Liver (tissue), 10 donors: ENCODE measurements at places on chromosomes 4 and X.

- H3K4me1 ChIP-seq: peaks cover 1% of the 10 kb centered on the region
- DNase-seq: no peak
- no peak overlapping the region for H3K4me3 ChIP-seq
- H3K36me3 ChIP-seq: peaks cover 16% of the 10 kb centered on the region
Observed at GRCh38 chr4:165095291-165095690, 17.4 kb downstream of the TMEM192 start.

GRCh38 chr4:142563682-142564291 is 282.3 kb downstream of the INPP4B start:
- no peak overlapping the region for H3K4me3 ChIP-seq
- no peak overlapping the region for H3K27ac ChIP-seq
- no peaks in the 10 kb centered on the region for H3K36me3 ChIP-seq
- no peak for DNase-seq
- no peaks in the 10 kb centered on the region for H3K4me1 ChIP-seq

GRCh38 chr4:113435893-113436292 is 325.6 kb downstream of the CAMK2D start:
- no peaks in the 10 kb centered on the region for H3K4me1 ChIP-seq
- peak overlapping the region; percentile 4 for H3K27ac ChIP-seq
- H3K36me3 ChIP-seq: no peaks in the 10 kb centered on the region
- H3K4me3 ChIP-seq: no peak overlapping the region

DNA sequence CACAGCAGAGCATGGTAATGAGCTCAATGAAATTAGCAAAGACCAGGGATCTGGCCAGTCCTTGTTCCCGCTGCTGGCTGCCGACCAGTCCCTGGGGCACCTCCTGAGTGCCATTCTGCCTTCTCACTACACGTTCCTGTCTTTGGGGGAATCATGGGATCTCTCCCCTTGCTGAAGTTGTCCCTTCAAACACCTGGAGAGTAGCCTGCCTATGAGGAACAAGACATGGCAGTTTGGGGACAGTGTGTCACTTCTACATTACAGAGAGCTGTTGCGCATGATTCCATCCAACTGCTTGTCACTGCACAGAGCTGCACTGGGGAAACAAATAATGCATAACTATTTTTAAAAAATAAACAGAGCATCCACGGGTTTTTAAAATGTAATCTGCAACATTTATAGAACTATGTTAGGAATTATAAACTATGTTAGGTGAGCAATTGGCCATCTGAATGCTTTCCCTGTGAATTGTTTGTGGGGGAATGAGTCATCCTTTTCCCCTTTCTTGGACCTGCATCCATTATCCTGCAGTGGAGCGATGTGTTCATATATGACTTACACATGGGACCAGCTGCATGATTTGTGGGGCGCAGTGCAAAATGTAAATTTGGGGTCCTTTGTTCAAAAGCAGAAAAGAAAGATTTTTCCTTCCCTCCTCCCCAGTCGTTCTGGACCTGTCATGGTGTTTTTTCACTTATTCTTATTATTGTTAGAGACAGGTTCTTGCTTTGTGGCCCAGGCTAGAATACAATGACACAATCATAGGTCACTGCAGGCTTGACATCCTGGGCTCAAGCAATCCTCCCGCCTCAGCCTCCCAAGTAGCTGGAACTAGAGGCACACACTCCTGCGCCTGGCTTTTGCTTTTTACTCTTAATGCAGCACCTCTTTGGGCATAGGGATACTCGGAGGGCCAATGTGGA is 115.0 kb upstream of the TBL1X start:
- H3K4me1 ChIP-seq: no peaks in the 10 kb centered on the region
- no peak overlapping the region for H3K4me3 ChIP-seq
- no peak overlapping the region for H3K27ac ChIP-seq

DNA sequence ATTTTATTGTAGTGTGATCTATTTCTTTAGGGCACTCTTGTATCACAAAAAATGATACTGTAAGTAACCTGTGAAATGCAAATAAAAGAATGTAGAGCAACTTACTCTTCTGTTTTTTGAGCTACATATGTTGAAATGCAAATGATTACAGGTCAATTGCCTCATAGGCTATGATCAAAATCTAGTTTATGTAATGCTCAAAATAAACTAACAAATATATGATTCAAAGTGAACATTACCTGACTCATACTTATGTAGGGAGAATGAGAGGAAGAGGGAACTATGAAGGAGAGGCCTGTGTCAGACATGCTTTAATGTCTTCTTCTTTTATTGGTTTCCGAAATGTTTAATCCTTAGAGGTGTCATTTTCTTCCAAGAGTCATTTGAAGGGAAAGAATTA is 5.0 kb upstream of the RPS6KA3 start:
- no peak overlapping the region for H3K4me3 ChIP-seq
- no peaks in the 10 kb centered on the region for H3K27me3 ChIP-seq
- no peaks in the 10 kb centered on the region for H3K4me1 ChIP-seq
- no peak overlapping the region for H3K27ac ChIP-seq
- no peak for DNase-seq
- H3K36me3 ChIP-seq: no peaks in the 10 kb centered on the region

DNA sequence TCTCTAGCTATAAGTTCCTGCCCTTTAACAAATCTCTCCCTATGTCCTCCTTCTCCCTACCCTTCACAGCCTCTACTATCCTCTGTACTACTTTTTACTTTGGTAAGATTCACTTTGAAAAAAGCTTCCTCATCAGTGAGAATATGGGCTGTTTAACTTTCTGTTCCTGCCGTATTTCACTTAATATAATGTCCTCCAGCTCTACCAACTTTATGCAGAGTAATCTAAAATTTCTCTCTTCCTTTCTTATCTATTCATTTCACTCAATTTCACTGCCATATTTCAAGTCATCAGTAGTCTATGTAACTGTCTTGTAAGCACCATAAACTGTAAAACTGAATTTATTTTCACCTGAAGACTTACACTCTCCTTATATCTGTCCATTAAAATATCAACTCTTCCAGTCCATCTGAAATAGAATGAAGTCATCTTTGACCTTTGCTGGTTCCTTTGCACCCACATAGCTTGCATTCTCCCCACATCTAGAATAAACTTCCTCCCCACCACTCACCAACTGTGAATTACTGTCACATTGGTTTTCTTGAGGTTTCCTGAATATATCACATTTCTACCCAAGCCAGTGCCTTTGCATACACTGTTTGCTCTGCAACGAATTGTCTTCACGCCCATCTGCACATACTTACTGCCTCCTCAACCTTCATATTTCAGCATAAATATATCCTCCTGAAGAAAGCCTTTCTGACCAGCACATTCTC is 54.6 kb downstream of the ARAP2 start:
- no peak overlapping the region for H3K4me3 ChIP-seq
- no peaks in the 10 kb centered on the region for H3K27me3 ChIP-seq
- DNase-seq: no peak
- no peaks in the 10 kb centered on the region for H3K4me1 ChIP-seq
- no peak overlapping the region for H3K27ac ChIP-seq

DNA sequence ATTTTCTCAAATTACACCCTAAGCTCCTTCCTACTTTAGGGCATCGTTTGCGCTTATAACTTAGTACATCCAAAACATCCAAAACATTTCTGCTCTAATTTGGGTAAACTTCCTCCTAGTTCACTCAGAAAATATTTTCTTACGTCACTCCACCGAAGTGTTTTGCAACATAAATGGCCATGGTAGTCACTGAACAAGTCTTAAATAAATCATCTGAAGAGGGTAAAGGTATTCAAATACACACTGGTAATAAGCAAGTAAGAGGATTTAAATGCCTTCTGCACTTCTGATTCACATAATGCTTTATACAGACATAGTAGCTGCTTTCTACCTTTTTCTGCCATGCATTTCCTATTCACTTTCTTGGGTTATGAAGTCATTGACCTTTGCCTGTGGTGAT is 991.9 kb downstream of the NLGN4X start:
- no peaks in the 10 kb centered on the region for H3K36me3 ChIP-seq
- H3K4me1 ChIP-seq: no peaks in the 10 kb centered on the region
- no peak for DNase-seq
- H3K27ac ChIP-seq: no peak overlapping the region
- H3K27me3 ChIP-seq: no peaks in the 10 kb centered on the region
- H3K4me3 ChIP-seq: no peak overlapping the region

DNA sequence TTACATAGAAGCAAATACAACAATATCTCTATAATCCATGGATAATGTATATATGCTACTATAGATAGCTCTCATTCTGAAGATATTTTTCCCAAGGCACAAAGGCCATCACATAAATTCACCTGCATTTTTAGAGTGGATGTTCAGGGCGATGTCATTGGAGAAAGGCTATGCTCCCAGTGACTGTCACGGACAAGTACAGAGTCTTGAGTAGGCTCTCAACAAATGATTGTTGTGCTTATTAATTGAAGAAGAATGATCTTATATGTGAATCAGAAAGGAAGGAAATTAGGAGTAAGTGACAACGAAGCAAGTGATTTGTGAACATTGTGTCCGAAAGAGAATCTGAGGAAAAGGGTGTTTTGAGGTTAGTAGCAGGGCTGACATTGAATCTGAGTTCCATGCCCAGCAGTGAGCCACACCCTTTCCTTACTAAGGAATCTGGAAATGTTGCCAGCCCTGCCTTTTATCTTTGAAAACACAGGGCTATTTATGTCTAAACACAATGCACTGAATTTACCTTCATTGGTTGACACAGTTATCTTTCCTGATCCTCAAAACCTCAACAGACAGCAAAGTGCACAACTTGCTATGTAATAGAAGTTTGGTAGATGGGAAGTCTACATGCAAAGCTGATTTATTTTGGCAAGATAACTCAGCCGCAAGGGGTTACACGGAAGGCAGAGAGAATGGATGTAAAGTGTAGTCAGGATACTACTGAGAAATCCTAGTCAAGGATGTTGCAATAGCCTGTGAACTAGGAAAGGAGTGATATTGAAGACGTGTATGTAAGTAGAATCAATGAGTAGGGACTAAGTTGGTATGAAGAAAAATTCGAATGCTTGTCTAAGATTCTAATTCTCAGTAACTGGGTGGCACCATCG is 50.4 kb downstream of the SORBS2 start:
- peaks cover 6% of the 10 kb centered on the region for H3K36me3 ChIP-seq
- H3K27ac ChIP-seq: no peak overlapping the region
- H3K27me3 ChIP-seq: no peaks in the 10 kb centered on the region
- no peak for DNase-seq

- no peaks in the 10 kb centered on the region for H3K36me3 ChIP-seq
- H3K27me3 ChIP-seq: no peaks in the 10 kb centered on the region
- peak; percentile 68 for DNase-seq
- peak within 1 kb of the TSS; percentile 69 for H3K27ac ChIP-seq
- H3K4me1 ChIP-seq: peaks cover 34% of the 10 kb centered on the region
- peak within 1 kb of the TSS; percentile 89 for H3K4me3 ChIP-seq
Observed at GRCh38 chr4:104494822-104495559, at the start of gene CXXC4. CXXC4 (minus strand) TSS chr4:104494894; CDS start chr4:104491802, 3,092 bp downstream.

GRCh38 chr4:4857001-4857808 is 2.3 kb upstream of the MSX1 start:
- no peak for DNase-seq
- no peaks in the 10 kb centered on the region for H3K36me3 ChIP-seq

DNA sequence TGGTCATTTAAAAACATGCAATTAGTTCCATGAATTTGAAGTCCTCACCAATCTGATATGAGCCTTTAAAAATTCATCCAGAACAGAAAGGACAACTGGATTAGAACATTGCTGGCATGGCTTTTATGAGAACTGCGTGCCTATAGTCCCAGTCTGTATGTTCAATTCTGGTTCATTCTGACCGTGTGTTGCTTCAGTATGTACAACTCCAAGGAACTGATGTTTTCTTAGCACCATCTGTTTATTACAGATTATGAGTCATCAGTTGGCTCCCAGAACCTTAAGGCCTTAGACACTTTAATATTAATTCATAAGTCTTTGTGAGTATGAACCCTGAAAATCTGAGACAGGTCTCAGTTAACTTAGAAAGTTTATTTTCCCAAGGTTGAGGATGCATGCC is 115.0 kb downstream of the CEP44 start:
- no peak for DNase-seq
- no peaks in the 10 kb centered on the region for H3K4me1 ChIP-seq
- no peak overlapping the region for H3K27ac ChIP-seq
- no peak overlapping the region for H3K4me3 ChIP-seq
- no peaks in the 10 kb centered on the region for H3K36me3 ChIP-seq
- H3K27me3 ChIP-seq: peaks cover 7% of the 10 kb centered on the region

DNA sequence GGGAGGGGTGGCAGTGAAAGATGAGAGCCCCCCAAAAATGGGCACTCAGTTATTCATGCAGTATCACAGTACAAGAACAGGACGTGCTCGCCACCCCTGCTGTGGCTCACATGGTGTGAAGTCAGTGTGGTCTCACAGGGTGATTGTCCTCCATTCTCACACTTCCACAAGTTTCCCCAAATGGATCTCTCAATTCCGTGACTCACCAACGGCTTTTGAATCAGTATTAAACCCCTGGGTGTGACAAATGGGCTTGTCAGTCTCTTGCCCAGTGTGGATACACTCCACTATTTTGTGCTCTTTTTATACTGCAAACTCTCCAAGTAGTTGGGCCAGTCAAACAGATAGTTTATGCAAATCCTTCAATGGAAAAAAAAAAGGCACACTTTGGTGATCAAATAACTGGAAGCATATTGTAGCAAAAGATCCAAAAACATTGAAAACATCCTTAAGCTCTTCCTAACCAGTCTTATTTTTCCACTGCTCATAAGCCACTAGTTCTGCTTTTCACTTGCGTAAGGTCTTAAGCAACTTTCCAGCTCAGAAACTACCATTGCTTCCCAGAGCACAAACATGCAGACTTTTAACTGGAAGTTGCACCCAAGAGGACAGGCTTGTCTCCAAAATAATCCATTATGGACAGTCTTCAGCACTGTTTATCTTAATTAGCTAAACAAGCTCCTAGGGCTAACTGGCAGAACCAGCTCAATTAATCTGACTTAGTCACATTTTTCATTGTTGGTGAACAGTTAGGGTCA is 365.7 kb downstream of the PPP3CA start:
- no peaks in the 10 kb centered on the region for H3K36me3 ChIP-seq
- H3K27ac ChIP-seq: no peak overlapping the region
- DNase-seq: no peak
- H3K27me3 ChIP-seq: no peaks in the 10 kb centered on the region
- H3K4me3 ChIP-seq: no peak overlapping the region
- no peaks in the 10 kb centered on the region for H3K4me1 ChIP-seq

- no peak for DNase-seq
- H3K27ac ChIP-seq: no peak overlapping the region
- H3K4me1 ChIP-seq: no peaks in the 10 kb centered on the region
- H3K4me3 ChIP-seq: no peak overlapping the region
- H3K27me3 ChIP-seq: no peaks in the 10 kb centered on the region
- no peaks in the 10 kb centered on the region for H3K36me3 ChIP-seq
Observed at GRCh38 chrX:69428216-69428615, 75.9 kb upstream of the NALF2 start.

DNA sequence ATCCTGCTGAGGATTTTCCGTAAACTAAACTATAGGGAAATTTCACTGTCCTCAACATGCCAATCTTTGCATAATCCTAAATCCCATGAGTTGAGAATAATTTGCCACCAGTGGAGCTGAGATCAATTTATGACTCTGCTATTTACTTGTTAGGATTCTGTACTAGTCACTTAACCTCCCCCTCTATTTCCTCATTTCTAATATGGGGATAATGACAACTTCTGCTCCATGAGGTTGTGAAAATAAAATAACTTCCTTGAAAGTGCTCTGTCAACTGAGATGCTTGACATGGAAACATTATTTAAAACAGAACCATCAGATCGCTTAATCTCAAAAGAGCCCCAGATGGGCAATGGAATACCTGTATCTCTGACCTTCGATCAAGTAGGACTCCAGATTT is 2.6 kb upstream of the FGF16 start:
- H3K27me3 ChIP-seq: no peaks in the 10 kb centered on the region
- H3K36me3 ChIP-seq: no peaks in the 10 kb centered on the region
- no peak overlapping the region for H3K4me3 ChIP-seq
- no peak for DNase-seq
- H3K4me1 ChIP-seq: peaks cover 20% of the 10 kb centered on the region

GRCh38 chr4:17957688-17958087 is 63.9 kb downstream of the LCORL start:
- no peak overlapping the region for H3K4me3 ChIP-seq
- no peaks in the 10 kb centered on the region for H3K27me3 ChIP-seq
- no peaks in the 10 kb centered on the region for H3K4me1 ChIP-seq
- DNase-seq: no peak
- peaks cover 5% of the 10 kb centered on the region for H3K36me3 ChIP-seq
